Frontal cortex (tissue), 4 donors: ENCODE measurements at places on chromosomes 3 and 15.

DNA sequence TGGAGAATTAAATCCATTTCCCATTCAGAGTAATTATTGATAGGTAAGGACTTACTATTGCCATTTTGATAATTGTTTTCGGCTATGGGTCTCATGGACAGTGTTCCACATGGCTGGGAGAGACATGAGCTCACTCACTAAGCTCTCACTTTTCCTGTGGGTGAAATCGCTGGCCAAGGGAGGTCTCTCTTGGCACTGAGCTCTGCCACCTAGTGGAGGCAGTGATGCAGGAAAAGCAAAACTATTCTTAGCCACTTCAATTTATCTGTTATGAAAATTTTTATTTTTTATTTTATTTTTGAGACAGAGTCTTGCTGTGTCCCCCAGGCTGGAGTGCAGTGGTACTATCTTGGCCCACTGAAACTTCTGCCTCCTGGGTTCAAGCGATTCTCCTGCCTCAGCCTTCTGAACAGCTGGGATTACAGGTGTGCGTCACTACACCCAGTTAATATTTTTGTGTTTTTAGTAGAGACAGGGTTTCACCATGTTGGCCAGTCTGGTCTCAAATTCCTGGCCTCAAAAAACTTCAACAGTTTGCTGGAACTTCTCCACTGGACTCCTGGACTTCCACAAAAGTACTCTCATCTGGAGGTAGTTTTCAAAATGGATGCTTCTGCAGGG is 4.7 kb upstream of the RNF13 start:
- peak; percentile 47 for DNase-seq

DNA sequence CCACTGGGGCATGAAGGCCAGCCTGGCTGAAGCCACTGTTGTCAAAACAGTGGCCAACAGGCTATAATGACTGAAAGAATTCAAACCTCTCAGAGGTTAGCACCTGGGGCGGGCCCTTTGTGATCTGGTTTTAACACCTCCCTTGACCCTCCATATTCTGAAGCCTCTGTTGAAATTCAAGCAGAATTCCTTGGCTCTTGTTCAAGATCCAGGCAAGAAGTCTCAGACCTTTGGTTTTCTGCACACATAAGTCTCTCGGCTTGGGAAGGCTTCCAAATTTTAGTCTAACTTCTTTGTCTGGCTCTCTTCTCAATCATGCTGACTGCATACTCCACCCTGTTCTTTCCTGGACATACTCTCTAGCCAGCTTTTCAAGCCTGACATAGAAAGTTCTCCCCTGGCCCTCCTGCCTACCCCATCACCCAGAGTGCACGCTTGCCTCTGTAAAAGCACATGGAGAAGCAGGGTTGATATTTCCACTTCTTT is 144.5 kb downstream of the PDZRN3 start:
- DNase-seq, result no peak

- no peak for DNase-seq
Measured at GRCh38 chr3:29642393-29643033, 361.6 kb downstream of the RBMS3 start.

- DNase-seq, result no peak
Measured at GRCh38 chr3:181330821-181331563, 341.5 kb upstream of the DNAJC19 start.

DNA sequence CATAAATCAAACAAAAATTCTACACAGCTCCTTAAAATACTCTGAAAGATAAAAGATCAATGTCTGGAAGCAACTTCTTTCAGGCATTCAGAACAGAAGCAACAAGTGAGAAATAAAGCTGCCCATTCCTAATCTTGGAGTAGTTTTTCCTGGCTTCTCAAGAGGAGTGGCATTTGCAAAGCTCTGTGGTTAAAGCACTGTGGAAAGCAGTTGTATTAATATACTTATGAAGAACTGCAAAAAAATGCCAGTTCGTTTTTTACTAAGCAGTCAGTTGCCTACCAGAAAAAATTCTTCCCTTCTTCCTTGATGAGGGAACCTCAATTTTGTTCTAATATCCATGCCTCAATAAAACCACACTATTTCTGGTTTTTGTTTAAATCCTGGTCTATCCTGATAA is 197.8 kb downstream of the TNIK start:
- no peak for DNase-seq

DNA sequence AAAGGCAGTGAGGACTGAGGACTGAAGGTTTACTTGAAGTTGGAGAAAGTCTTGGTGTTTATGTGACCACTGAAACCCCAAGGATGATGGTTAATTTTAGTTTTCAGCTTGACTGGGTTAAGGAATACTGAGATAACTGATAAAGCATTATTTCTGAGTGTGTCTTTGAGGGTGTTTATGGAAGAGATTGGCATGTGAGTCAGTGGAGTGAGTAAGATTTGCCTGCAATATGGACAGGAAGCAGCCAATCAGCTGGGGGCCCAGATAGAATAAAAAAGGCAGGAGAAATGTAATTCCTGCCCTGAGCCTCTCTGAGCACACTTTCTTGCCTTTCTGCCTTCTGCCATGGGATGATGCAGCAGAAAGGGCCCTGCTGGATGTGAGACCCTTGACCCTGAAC is 92.4 kb downstream of the KBTBD8 start:
- DNase-seq, result no peak

DNA sequence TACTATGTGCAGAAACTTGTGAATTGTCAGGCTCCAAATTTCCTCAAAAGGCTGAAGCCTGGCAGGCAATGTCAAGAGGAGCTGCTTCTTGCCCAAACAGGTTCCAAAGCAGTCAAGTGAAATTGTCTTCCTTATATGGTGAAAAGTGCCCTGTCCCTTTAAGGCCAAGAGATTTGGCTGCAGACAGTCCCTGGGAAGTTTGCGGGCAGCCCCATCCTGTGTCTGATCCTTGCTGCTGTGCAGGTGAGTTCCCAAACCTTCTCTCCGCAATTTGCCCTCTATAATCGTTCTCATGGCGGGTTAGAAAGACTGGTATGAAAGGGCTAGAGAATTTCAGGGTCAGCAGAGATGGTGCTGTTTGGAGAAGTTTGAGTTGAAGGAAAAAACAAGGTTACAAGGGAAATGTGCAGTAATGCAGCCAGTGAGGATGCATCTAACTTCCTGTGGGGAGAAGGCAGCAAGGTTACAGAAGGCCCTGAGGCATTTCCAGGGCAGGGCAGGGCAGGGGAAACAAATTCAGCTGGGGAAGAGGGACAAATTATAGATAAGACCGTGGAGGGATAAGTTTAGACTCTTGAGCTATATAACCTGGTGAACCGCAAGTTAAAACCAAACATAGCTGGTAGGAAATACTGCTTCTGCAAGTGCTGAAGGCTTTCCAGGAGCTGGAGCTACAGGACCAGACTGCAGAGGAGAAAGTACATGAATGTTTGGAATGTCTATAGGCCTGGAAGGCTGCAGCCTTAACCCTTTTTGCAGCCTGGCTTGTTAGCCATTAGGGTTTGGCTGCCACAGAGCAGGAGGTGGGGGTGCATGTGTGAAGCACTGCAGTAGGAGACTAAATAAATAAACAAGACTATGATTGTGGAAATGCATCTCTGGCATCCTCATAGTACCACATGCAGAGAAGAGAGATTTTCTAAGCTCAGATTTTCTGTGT is 256.2 kb upstream of the IL12A start:
- DNase-seq, result no peak

- DNase-seq, result no peak
Measured at GRCh38 chr3:70863049-70863448, 550.6 kb upstream of the MDFIC2 start.

GRCh38 chr3:24608701-24609390 is 114.2 kb upstream of the THRB start:
- no peak for DNase-seq
